ENCODE measurements at places on chromosomes 3 and 15.

GRCh38 chr3:134387293-134387692 is 13.0 kb upstream of the AMOTL2 start:
- DNase-seq: no peak

DNA sequence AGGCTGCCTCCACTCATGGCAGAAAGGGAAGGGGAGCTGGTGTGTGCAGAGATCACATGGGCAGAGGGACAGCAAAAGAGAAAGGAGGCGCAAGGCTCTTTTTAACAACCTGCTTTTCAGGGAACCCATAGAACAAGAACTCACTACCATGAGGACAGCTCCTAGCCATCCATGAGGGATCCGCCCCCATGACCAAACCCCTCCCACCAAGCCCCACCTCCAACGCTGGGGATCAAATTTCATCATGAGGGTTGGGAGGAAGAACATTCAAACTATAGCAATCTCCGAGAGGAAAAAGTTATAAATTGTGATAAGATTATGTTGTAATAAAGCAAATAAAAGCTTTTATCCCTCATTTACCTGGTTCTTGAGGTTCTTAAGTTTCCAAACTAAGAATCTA is 84.7 kb upstream of the LMCD1 start:
- DNase-seq: no peak

GRCh38 chr3:56693750-56694149 is 10.7 kb upstream of the TASOR start:
- DNase-seq: no peak

DNA sequence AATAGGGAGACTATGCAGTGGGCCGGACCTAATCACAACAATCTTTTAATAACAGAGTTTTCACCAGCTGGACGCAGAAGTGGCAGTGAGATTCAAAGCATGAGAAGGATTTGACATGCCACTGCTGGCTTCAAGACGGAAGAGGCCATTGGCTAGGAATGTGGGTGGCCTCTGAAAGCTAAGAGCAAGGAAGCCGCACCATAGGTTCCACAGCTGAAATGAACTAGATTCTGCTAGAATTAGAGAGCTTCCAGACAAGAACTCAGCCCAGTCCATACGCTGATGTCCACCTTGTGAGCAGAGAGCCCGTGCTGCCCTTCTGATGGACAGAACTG is 6.9 kb upstream of the NCBP2 start:
- DNase-seq: no peak

DNA sequence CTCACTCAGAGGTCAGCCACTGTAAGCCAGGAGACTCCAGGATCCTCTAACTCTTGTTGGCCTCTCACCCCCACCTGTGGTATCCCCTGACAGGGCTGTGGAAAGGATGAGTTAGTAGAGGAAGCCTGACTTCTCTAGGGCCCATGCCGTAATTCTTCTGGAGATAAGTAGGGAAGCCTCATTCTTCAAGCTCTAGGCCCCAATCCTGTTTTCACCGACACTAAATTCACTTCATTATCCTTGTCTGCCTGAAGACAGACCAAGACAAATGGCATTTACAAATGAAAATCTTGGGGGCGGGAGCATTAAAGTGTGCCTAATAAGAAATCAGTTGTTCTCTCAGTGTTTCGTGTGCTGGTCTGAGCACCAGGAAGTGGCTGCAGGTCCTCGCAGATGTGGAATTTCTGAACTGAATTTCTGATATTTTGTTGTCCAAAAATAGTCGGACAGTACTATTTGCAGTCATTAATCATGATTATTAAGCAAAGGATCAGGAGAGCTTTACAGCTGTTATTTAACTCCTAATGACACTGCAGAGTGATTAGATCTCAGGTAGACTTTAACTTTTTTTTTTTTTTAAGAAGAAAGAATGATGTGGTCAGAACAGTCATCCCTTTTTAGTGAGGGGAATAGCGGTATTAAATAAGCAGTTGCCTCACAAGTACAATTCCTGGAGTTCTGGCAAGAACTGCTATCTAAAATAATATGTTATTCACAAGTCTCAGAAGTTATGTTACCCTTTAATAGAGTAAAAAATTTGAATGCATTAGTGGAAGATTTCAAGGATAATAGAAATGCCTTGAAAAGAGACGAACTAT is 58.4 kb downstream of the RBMS3 start:
- DNase-seq: no peak

DNA sequence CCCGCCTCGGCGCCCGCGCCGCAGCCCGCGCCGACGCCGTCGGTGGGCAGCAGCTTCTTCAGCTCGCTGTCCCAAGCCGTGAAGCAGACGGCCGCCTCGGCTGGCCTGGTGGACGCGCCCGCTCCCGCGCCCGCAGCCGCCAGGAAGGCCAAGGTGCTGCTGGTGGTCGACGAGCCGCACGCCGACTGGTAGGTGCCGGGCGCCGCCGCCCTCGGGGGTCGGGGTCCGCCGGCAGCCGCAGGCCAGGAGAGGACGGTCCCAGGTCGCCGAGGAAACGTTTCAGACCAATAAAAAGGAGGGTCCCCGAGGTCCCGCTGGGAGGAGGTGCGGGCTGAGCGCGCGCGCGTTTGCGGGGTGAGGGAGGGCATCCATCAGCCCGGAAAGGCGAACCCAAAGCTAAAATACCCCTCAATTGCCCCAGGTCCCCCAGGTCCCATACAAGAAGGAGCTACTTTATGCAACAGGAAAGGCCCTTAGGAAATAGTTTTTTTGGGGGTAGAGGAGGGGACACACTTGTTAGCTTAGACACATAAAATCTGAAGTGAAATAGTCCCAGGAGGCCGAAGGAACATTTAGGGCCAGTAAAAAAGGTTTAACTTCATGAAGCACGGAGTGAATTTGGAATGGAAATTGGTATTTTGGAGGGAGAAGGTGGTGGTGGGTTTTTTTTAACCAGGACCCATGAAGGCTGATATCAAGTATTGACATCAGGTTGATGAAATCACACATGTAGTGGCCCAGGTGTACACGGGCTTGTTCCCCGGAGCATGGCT is 739 bp downstream of the SYN2 start:
- no peak for DNase-seq

- DNase-seq: no peak
Observed at GRCh38 chr3:73966733-73967132, 342.0 kb upstream of the PDZRN3 start.

DNA sequence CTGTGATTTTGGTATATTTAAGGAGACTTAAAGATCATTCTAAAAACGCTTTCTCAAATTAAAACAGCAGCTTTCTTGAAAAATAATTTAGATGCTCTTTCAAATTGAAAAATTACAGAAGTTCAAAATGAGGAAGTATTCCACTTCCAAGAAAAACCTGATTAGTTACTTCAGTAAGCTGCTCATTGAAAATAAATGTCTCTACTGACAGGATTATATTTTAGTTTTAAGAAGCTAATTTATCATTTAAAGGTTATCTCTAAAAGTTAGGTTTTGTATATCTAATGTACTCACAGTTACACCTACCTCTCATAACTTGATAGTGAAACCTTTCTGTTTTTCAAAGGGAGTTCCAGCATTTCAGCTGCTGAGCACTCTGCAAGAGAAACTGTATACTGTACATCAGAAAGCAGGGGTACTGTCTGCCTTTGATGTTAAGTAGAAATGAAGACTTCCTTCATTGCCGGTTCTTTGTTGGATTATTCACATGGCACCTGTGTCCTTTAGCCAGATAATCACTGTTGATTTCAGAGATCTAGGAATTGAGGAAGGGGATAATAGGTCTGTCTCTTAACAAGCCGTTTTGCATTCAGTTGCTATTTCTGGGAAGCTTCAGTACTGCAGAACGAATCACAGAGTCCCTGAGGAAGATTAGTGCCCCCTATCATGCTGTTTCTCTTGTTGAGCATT is 161.6 kb downstream of the TCF12 start:
- DNase-seq: no peak

DNA sequence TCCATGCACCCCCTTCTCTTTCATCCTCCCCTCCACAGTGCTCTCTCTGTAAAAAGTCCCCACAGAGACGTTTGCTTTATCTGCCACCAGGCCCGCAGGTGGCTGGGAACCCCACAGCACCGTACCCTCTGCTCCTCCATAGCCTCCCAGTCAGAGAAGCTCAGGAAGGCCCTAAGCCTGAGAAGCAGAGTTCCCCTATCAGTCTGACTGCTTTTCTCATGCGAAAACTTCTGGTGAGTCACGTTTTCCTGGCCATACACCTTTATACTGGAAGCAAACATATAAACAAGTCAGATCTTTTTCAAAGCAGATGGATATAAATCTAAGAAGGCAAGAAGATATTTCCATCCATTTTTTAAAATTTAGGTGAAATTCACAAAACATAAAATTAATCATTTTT is 51.5 kb upstream of the MEF2A start:
- no peak for DNase-seq

- no peak for DNase-seq
Observed at GRCh38 chr3:23455775-23456174, 252.6 kb downstream of the UBE2E2 start.

GRCh38 chr3:155178810-155179436 is 98.8 kb downstream of the MME start:
- no peak for DNase-seq

DNA sequence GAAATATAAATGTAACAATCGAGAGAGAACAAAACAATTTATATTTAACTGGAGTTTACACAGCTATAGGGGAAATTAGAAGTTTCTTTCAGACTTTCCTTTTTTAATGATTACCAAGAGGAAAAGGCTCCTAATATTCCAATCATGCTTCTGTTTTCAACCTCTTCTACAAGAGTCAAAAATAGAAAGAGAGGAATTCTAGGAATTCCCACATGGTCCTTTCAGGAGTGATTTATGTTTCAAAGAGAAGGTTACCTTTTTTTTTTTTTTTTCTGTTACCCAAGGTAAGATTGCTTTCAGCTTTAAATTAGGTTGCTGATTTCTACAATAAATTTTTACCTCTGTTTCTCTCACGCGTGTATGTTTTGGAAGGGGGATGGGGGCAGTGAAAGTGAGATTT is 355.3 kb upstream of the DCBLD2 start:
- DNase-seq: no peak

GRCh38 chr15:33243393-33243792 is 48.9 kb upstream of the FMN1 start:
- DNase-seq: no peak

GRCh38 chr3:179949412-179949811 is 87.3 kb downstream of the PEX5L start:
- DNase-seq: no peak

DNA sequence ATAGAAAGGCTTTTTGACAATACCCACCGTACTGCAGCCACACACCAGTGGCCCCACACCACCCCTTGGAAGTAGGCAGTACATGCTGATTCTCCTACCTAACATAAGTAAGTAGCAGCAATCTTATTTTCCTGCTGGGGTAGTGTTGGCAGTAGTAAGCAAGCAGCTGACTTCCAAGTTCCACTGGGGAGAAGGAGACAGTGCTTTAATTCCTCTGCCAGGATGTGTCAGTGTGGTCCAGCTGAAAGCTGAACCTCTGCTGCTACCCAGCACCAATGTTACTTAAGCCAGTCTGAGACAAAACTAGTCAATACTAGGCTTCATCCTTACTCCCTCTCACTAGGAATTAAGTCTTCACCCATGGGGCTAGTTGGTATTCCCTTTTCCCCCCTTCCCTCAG is 74.7 kb downstream of the DZIP3 start:
- DNase-seq: no peak

DNA sequence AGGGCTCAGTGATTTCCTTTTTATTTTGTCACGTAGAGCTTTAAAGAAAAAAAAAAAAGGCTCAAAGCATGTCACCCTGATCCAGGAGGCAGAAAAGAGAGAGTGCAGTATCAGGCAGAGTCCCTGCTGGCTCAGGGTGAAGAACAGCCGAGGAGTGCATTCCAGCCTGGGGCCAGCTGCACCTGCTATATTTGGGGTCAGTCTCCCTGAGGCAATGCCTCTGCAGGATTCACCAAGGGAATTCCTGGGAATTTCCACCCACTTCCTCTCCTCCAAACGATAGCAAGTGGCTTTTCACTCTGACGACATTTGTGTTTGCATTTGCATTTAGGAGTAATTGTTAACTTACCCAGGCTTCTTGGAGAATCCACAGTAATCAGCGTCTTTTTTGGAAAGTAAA is 202.9 kb upstream of the CTNNB1 start:
- DNase-seq: no peak

GRCh38 chr15:83449250-83449671 is 2.1 kb downstream of the SH3GL3 start:
- DNase-seq: no peak

DNA sequence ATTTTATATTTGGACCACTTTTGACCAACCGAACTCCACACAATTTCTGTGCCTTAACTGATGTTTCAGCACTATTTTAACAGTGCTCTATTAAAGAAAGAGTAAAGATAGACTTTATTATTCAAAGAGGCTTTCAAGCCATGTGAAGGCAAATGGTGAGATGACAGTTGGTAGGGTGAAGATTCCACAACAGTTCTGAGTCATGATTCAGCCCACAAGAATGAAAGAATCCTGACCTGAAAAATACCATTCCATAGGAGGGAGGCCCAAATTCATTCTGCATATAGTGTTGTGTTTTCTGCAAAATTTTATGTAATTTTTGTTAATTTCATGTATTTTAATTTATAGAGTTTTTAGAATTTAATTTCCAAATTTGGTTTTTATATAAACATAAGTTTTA is 135.6 kb upstream of the STAC start:
- no peak for DNase-seq
